Stimulated activated CD8-positive, alpha-beta memory T cell treated with anti-CD3 and anti-CD28 coated beads, Interleukin-4, amount 100 ng/mL, for 4 hours (primary cell): ENCODE measurements at places on chromosomes 11 and 22.

GRCh38 chr11:5300251-5300650 is 1.5 kb downstream of the OR51B4 start:
- DNase-seq: no peak

- no peak for DNase-seq
Measured at GRCh38 chr11:45651841-45652749, 13.3 kb downstream of the CHST1 start.

DNA sequence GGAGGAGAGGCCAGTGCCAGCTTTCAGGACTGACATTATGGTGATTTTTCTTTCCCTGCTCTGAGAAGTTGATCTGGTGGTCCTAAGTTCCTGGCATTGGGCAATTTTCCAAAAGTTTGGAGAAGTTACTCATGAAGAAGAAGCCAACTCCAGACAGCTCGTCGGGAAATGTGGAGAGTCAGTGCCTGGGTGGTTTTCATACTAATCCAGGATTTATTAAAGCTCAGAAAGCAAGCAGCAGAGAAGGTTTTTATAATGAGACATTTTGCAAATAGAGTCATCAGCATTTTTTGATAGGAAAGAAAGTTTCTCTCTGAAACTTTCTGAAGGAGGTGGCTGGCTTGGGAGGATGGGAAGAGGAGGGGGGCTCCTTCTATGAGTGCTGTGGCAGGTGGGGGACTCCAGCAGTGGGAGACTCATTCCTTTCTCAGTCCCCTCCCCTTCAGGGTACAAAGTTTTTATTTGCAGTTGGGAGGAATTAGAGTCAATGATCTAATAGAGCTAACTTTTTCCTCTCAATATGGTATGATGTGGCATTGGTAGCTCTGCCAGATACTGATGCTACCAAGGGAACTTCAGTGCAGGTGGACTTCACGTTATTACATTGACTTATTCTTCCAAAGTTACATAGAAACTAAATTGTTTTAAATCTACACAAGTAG is 55.4 kb downstream of the LIF start:
- DNase-seq: no peak

GRCh38 chr11:2802389-2803185 is 83.0 kb downstream of the CDKN1C start:
- DNase-seq: no peak

- DNase-seq: no peak
Measured at GRCh38 chr11:88164320-88164719, 10.9 kb downstream of the RAB38 start.

GRCh38 chr22:44600207-44600785 is 101.7 kb upstream of the PRR5 start:
- DNase-seq: no peak

- no peak for DNase-seq
Measured at GRCh38 chr11:59174664-59175033, 2.7 kb downstream of the DTX4 start.

DNA sequence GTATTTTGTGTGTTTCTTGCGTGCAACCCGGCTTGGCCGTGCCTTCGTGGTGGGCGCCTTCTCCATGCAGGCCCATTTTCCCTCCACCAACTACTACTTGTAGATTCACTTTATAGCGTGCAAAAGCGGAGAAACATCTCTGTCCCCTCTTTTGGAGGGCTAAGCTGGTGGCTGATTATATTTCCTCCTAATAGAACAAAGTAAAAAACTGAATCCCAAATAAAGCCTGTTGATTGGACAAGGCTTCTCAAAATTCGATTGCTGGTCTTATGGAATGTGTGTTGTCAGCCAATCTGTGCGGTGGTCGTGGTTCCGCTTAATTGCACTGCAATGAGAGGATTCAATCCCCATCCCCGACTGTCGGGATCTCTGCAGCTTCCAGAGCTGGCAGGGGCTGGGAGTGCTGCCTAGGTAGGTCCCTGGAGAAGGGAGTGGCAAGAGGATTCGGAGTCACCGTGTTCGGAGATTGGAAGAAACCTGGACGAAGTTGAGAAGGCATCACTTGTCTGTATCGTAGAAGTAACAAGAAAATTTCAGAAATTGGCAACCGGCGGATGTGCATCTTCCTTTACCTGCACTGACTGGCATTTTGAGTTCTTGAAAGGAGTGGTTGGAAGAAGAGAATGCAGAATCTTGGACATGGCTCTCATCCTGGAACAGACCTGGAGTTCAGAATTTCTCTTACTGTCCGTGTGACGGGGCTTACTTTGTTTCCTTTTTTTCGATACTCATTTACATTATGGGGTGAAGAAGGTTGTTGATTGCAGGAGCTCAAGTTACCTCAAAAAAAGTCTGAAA is 1.1 kb downstream of the HMGXB4 start:
- no peak for DNase-seq

- no peak for DNase-seq
Measured at GRCh38 chr11:118226781-118227180, 2.0 kb upstream of the JAML start.

GRCh38 chr11:12411806-12412727 is 34.7 kb downstream of the PARVA start:
- DNase-seq: no peak

DNA sequence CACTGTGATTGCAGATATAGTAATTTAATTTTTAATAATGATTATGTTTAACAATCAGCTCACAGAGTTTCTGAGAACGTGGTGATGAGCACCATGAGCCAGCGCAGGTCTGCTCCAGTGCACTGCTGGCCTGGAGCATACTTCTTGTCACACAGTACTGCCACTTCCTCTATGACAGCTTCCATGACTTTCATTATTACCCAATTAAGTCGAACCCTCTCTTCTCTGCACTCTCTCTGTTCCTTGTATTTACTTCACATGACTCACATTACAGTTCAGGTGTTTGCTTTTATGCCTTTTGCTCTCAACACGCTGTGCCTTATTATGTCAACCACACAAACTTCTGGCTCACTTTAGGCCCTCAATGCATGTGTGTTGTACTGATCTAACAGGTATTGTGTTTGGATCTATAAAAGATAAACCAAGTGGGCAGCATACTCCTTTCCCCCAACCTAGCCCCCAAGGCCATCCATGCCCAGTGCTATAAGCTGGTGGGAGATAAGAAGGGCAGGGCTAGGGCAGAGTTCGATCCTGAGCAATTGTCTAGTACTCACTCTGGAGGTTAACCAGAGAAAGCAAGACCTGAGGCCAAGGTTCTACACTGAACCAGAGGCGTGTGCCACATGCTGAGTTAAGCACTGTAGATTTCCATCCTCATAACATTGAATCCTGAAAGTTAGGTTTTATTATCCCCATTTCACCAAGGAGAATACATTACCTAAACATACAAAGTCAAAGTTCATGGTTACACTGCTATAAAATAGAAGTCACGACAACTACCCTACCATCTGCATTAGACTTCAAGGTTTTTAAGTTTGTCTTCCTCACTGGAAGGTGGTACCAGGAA is 356.5 kb downstream of the INSC start:
- DNase-seq: no peak

GRCh38 chr11:90243534-90243933 is 20.7 kb upstream of the CHORDC1 start:
- no peak for DNase-seq

GRCh38 chr11:45610627-45611026 is 54.8 kb downstream of the CHST1 start:
- DNase-seq: no peak

DNA sequence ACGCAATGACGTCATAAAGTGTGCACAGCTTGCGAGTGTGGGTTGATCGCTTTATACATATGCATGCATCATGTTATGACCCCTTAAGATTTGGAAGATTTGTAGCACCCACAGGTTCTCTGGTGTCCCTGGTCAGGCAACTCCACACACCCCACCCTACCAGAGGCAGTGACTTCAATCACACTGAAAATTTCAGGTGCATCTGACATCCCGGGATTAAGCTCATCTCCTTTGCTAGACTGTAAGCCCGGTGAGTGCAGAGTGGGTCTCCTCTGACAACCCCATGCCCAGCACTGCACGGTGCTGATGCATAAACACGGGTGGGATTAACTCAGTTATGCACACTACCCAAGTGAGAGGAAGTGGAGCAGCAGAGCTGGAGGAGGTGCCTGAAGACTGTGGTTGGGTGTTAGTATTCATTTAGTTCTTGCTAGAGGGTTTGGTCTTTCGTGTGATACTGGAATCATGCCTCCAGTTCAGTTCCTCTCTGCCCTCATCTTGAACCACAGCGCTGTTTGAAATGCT is 6.5 kb downstream of the ARSA start:
- no peak for DNase-seq

- no peak for DNase-seq
Measured at GRCh38 chr22:32325811-32326237, 31.8 kb upstream of the RFPL3 start.

GRCh38 chr11:133961890-133962289 is 5.1 kb upstream of the IGSF9B start:
- DNase-seq: no peak

- no peak for DNase-seq
Measured at GRCh38 chr22:34784056-34784455, 281.9 kb upstream of the ISX start.

- DNase-seq: no peak
Measured at GRCh38 chr22:46507451-46508425, 29.7 kb downstream of the CELSR1 start.

DNA sequence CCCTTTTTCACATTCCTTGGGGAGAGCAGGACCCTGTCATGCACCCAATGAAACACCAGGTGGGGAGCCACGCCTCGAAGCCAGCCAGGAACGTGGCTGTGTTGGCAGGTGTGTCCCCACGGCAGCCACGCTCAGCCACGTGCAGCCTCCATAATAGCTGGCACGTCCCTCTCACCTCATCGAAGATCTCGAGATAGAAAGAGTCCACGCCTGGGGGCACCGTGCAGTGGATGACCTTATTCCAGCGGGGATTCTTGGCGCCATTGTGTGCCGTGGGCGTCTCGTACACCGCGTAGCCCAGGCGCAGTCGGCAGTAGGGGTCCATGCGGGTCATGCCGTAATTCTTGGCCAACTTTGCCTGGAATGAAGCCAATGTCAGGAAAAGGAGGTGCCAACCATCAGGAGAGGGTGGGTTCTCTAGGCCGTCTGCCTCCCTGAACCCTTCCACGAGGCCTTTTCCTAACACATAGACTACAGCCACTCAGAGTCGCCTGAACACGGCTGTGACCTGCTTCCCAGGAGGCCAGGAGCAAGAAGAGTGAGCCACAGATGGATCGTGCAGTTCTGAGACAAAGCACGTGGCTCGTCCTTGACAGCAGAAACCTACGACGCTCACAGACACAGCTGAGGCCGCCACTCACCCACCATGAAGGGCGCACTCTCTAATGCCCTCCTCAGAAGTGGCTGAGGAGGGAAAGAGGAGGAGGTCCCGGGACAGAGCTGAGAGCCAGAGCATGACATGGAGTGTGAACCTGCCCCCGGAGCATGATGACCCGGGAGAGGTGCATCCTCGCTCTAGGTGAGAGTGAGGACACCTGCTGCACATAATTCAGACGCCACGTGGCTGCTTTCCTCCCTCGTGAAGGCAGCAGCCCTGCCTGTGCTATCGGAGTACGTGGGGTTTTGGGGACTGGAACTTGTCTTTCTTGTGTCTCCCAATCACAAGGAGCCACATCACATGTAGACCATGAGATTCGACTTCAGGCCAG is 19.1 kb downstream of the TOLLIP start:
- no peak for DNase-seq

DNA sequence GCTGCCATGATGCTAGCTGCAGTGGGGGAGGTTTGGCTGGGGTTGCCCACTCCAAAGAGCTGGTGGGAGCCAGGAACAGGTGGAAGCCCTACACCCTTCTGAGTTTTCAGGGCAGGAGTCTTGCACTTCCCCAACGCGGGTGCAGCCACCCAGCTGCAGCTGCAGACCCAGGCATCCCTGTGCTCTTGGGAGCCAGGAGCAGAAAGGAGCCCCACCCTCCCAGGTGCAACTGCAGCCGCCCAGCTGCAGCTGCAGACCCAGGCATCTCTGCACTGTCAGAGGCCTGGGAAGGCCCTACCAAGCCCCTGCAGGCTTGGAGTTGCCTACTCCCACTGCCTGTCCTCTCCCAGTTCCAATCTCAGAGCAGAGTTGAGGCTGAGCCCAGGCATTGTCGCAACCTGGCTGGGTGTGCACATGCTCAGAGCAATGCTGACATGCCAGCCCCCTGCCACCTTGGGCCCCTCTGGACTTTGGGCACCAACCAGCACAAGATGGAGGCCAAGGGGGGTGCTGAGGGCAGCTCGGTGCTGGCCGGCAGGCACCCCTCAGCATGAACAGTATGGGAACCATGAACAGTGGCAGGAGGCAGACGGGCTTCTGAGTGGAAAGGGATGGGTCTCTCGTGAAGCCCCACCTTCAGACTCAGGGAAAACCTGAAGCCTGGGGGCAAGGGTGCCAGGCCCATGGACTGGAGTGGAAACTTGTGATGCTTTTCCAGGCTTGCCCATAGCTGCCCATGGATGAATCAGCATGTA is 195.4 kb downstream of the DCDC1 start:
- DNase-seq: no peak

DNA sequence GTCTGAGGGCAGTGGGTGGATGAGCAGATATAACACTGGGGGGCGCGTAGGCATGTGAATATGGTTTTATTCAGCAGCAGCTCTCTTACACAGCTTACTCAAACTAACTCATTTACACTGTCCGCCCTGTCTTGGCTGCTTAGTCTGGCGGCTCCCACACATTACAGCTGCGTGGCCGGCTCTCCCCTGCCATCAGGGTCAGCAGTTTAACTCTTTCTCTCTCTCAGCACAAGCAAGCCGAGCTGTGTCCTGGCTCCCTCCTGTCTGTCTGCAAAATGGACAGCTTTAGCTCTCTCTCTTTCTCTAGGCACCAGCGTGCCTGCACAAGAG is 1310.1 kb upstream of the RAG2 start:
- no peak for DNase-seq

DNA sequence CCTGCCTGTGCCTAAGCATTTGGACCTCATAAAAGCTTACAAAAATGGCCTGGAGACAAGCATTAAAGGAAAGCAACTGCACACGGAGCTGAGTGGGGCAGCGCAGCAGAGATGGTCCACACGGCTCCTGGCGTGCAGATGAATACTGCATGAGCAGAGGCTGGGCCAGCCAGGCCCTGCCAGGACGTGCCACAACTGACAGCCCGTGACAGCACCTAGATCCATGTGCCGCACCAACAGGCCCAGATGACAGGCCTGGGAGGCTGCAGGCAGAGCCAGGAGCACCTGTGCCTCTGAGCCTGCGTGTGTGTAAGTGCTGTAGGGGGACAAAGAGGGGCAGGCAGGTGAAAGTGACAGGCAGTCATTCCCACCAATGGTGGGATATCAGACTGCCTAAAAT is 33.4 kb downstream of the MICAL3 start:
- DNase-seq: no peak

DNA sequence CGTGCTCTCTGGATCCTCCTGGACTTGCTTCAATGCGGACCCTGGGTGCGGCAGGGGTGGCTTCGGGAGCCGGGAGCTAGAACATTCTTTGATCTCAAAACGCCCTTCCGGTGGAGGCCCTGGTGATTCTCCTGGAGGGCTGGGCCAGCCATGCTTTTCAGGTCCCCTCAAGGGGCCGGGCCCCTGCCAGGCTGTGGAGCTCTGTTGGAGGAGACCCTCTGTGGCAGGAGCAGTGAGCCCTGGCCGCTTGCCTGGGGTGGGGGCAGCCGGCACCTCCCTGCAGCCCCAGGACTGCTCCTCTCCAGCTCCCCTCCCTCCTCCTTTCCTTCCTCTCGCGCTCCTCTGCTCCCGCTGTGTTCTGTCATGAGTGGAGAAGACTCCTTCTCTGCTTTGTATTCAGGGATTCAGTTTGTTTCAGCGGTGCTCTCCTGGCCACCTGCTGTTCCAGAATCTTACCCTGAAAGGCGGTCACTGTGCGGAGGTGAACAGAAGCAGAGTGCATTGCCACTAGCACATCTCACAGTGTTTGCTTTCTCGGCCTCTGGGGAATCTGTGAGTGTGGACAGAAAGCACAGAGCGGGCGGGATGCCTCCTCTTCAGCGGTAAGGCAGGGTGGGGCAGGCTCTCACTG is 289.1 kb downstream of the TBC1D22A start:
- DNase-seq: no peak
